Fibroblast of lung (primary cell): ENCODE measurements at places on chromosomes 13 and 19. TPM values are rescaled to one million over a fixed set of nuclear protein-coding genes. Genes with fewer than 3 reads are reported as not detected.

GRCh38 chr13:108895220-108895704 lies 265.9 kb downstream of the MYO16 start:
- DNase-seq, result peak; percentile 59

Gene MRI1
- 17.7 and 20.3 TPM in 2 replicates for total RNA-seq

DNA sequence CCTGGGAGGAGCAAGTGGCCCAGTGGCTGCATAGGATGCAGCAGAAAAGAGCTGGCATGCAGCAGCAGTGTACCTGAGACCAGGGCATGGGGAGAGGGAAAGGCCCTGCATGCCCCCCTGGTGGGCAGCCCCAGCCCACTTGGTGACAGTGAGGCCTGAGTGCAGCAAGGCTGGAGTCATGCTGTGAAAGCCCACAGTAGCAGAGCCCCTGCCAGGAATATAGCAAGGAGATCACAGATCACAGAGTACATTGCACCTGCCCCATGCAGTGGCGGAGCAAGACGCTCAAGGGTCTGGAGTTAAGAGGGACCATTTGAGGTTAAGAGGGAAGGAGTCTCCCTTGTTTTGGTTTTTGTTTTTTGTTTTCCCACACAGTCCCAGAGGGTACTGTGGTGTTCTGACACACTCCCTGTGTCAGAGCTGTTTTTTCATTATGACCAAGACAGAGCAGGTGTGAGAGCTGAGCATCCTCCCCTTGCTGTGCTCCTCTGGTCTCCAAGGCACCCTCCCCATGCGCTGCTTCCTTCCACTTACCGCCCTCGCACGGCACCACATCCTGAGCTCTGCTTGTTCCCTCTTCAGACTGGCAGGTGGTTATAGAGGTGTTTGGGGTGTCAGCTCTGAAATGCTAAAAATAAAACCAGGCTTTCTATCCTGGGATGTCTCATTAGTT lies 85.0 kb upstream of the UBL3 start:
- no peak for DNase-seq

DNA sequence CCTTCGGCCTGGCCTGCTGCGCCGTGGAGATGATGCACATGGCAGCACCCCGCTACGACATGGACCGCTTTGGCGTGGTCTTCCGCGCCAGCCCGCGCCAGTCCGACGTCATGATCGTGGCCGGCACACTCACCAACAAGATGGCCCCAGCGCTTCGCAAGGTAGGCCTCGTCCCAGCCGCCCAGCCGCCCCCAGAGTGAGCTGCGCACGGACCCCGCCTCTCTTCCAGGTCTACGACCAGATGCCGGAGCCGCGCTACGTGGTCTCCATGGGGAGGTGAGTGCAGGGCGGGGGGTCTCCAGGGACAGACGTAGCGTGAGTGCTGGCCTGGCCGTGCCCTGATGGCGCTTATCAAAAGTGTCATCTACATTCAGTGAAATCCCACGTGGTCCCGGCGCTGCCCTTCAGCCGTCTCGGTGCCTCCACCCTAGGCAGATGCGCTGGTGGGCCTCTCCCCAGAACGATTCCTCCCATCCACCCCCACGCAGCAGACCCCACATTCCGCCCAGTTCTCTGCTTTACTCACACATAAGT lies 7.2 kb downstream of the NDUFS7 start:
- DNase-seq, result no peak

DNA sequence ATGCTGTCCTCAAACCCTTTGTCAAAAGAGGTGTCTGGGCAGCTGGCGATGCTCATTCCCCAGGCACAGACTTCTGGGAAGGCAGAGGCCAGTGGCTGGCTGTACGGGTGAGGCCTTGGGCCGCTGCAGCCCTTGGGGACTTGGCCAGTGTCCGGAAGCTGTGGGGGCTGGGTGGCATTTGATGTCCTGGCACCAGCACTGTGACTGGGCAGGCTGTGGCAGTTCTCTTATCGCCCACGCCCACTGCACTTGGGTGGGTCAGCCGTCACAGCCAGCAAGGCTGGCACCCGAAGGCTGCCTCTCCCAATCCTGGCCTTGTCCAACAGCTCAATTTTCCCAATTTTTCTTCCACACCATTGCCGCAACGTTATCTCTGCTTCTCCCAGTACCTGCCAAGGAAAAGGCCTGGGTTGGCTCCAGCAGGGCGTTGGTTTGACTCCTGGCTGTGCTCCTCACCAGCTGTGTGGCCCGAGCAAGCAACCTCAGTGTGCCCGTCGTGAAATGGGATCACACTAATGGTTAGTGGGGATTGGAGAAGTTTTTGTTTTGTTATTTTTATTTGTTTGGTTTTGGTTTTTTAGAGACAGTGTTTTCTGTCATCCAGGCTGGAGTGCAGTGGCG lies 12.7 kb upstream of the SLC44A2 start:
- peak; percentile 38 for DNase-seq

GRCh38 chr19:16847430-16847829 lies 18.2 kb downstream of the SIN3B start:
- no peak for DNase-seq

Gene LATS2
- 11.0 and 16.2 TPM in 2 replicates for total RNA-seq

- no peak for DNase-seq
Observed at GRCh38 chr19:38815059-38816001, 2.6 kb upstream of the LGALS4 start.
